ENCODE measurements at places on chromosomes 1 and 21.

GRCh38 chr1:226026833-226027232 is 27.7 kb upstream of the SDE2 start:
- no peak for DNase-seq

DNA sequence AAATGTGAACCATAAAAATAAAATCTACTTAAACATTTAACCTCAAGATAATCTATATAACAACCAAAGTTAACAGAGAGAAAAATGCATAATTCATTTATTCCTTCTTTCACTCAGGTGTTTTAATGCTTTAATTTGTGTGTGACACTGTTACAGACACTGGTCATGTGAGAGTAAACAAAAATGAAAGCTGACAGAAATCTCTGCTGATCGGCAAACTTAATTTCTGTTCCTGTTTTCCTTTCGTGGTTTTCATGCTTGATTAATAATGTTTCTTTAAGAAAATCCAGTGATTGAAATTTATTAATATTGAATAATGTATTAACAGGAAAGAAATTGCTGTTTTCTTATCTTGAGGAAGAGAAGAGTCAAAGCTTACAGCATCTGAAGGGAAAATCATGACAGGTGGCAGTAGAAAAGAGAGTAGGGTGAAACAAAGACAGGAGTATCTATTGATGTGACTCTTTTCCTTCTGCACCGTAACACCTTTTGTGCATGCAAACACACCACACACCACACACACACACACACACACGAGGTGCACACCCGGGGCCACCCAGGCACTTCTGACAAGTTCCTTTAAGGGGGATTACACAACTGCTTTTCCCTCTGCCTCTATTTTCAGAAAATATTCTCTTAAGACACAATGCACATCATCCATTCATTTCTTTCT is 1.6 kb downstream of the OR2AK2 start:
- DNase-seq = no peak

DNA sequence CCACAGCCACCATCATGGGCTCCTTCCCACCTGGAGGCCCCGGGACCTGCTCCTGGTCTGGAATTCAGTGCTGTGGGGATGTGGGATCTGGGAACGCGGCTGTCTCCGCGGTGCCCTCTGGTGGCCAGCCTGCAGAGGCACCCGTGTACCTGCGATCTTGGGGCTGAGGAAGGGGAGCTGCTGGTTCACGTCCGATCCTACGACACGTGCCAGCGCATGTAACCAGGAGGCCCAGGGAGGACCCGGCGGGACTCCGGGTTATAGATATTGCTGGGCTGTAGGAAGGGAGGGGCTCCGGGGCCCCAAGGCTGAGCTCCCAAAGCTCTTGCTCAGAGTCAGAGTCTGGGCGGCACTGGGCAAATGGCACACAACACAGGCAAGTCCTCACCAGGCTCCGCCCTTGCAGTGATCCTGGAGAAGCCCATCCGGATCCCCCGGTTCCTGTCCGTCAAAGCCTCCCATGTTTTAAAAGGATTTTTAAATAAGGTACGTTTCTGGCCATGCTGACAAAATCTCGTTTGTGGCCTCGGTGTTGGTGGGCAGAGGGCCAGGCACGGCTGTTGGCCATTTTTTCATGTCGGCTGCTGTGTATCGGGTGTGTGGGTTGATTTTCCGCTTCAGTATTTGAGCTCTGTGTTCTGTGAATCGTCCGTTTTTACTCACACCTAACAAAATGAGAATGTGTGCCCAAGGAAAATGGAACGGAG is 20.1 kb downstream of the FAAP20 start:
- DNase-seq = peak; percentile 7

GRCh38 chr1:42931911-42932422 is 26.7 kb downstream of the SLC2A1 start:
- DNase-seq = no peak

DNA sequence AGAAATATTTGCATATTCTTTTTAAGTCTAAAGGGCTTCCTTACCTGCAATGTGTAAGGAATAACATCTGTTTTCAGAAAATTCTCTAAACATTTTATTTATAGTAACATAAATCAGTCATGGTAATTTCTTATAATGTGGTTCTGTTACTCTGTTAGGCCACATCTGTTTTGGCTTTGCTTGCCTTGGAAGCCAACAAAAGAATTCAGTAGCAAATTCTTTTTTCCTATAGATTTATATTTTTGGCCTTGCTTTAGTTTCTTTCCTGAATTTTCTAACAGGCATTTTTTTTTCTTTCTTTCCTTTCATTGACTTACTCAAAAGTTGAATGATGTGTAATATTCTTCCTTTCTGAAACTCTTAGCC is 72.2 kb downstream of the OSBPL9 start:
- DNase-seq = no peak

DNA sequence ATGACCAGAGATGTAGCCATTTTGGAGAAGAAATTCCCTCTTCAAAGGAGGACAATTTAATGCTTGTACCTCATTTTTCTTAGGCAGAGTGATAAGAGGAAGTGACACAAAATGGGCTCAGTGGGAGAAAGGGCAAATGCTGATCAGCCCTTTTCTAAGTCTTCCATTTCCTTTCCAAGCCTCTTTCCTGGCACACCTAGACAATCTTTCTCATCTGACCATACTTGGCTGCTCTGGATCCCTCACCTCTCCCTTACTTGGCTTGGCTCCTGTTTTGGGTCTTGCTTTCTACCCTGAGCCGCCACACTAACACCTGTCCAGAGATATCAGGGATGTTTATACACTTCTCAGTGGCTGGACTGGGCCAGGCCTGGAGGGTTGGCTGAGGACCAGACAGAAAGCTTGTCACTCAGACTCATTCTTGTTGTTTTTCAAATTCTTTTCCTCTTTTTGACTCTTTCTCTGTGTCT is 13.1 kb downstream of the TXNIP start:
- no peak for DNase-seq

DNA sequence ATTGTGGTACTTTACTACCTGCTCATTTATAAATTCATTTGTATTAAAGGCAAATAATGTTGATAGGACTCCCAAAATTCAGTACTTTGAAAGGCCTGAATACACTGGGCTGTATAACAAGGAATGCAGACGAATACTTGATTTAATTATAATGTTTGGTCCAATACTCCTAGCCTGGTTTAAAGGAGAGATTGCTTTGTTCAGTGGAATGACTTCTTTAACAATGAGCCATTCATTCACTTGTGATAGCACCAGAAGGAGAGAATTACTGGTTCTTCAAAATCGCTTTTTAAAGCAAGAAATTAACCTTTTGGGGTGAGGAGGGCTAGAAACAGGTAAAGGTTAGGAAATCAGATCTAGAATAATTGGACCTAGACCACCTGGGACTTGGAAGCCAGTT is 28.3 kb upstream of the ENAH start:
- DNase-seq = no peak
